ENCODE measurements at places on chromosomes 2 and 18.

DNA sequence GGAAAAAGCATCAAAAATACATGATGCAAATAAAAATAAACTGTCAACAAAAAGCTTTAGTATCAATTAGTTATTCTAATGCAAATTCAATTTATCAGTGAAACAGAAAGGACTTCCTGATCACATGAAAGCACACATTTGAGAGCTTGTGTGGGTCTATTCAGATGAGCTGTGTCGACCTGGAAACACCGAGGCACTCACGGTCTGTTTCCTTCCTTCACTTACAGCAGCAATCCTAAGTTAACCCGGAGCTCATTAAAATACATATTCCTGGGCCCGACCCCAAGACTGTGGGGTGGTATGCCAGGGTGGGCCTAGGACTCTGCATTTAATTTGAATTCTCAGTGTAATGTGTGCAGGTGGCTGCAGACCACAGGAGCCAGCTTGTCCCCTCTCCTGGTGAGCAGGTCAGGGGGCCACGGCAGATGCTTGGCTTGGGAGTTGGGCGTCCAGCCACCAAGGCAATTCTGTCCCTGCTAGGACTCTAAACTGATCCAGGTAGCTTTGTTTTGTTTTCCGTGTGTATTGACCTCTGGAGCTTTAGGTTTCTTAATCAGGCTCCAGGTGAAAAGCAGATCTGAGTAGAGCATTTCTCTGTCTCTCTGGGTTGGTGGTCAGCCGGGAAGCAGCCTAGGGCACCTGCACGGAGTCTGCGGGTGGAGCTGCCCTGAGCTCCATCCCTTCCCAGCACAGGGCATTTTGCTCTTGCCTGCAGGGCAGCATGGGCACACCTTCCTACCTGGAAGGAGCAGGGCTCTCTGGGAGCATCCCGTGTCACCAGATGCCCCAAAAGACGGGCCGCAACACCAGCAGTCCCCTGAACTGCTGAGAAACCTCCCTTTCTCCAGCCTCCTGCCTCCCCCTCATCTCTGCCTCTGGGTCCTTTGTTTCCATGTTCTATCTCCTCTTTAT, 9.0 kb downstream of the MBP start:
- DNase-seq = no peak

DNA sequence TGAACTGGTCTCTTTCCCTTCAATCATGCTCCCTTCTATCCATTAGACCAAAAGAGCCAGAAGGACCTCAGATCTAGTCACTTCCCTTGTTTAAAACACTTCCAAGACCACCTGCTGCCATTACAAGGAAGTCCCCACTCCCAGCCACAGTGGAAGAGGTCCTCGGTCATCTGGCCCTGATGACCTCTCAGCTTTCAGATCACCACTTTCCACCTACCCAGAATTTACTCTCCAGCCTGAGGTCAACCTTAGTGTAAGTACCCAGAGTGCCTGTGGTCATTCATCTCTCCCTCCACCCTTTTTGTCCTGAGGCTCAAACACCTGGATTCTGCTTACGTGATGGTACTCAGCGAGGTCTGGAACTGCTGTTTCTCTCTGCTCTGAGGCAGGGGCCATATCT, 67.1 kb downstream of the MARCO start:
- no peak for DNase-seq

- DNase-seq = no peak
Observed at GRCh38 chr2:146412625-146413024, 1432.2 kb upstream of the ACVR2A start.

DNA sequence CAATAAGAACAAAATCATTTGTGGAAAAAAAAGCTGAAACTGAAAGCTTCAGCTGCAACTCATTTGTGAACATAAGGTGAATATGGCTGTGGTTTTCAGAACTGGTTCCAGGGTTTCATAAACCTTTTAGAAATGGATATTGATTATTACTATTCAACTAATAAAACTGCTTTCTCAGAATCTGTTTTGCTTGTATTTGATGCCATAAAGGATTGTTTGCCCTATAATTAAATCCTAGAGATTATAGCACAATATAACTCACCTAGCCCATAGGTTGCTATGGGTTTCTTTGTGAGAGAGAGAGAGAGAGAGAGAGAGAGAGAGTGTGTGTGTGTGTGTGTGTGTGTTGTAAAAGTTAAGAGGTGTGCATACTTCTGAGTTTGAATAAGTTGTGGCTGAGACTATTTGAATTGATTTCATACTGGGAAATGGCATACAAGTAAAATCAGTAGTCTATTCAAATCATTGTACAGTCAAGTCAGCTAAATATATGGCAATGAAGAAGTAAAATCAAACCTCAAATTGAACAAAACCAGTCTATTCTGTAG, 339.2 kb downstream of the ARHGAP15 start:
- no peak for DNase-seq

GRCh38 chr2:75108937-75109482, 90.3 kb downstream of the TACR1 start:
- no peak for DNase-seq

- DNase-seq = no peak
Observed at GRCh38 chr2:148979919-148980277, 58.6 kb upstream of the LYPD6B start.

All from activated T-helper 1 cell treated with anti-CD3 and anti-CD28 coated beads, Interleukin-2, amount 50 U/mL, for 16 hours (primary cell).